AG08396 (cell line): ENCODE measurements at places on chromosomes 7 and 10.
A peak's percentile ranks its signal among the peaks of the same experiment; 100 is the strongest.

- DNase-seq: no peak
Observed at GRCh38 chr10:11261687-11262493, 244.2 kb downstream of the CELF2 start.

GRCh38 chr10:4749271-4749574 lies 76.8 kb upstream of the AKR1E2 start:
- no peak for DNase-seq

DNA sequence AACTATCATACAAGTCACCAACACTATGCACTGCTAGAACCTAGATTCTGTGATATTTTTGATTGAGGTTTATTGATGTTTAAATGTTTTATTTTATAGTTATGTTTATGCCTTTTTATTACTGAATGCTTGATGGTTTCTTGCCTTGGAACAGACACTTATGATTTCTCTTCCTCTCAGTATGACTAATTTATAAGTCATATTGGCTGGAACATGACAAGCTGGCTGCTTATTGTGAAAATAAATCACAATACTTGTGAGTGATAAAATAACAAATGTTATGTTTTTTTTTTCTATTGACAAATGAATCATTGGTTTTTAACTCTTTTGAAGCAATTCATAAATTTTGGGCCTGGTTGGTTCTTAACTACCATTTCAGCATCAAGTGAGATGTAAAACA lies 142.0 kb upstream of the MALRD1 start:
- DNase-seq: no peak

DNA sequence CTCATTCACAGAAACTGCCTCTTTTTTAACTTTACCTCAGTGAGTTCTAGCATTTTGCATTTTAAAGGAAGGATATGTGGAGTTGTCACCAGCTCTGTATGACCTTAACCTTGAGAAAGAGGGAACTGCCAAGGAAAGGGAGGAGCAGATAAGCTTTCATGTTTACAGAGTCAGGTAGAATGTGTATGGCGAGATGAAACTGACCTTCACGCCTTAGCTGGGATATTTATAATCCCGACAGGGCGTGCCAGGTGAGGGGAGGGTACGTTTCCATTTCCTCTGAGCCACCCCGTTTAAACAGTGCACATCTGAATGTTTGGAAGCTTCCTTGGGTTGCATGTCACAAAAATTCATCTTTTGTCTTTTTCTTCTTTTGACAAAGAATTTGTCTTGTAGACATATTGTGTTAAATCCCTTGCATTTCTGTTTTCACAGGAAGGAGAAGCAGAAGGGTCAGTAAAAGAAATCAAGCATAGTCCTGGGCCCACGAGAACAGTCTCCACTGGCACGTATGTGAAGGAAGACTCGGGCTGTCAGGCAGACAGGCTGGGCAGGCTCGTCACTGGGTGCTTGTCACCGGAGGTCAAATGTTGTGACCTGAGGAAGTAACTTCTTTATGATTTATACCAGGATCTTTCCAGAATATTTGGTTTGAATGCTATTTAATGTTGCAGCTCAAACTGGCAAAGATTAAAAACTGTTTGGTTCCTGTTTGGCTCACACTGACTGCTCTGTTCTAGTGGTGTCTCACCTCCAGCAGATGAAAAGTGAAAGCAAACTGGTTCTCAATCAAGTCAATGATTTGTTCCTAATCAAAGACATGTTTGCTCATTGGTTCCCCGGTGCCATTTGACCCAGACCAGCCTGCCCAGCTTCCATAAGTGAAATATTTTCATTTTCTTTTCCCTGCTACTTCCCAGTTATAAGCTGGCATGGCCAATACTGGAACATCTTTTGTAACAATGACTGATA lies 16.2 kb downstream of the OPTN start:
- no peak for DNase-seq

DNA sequence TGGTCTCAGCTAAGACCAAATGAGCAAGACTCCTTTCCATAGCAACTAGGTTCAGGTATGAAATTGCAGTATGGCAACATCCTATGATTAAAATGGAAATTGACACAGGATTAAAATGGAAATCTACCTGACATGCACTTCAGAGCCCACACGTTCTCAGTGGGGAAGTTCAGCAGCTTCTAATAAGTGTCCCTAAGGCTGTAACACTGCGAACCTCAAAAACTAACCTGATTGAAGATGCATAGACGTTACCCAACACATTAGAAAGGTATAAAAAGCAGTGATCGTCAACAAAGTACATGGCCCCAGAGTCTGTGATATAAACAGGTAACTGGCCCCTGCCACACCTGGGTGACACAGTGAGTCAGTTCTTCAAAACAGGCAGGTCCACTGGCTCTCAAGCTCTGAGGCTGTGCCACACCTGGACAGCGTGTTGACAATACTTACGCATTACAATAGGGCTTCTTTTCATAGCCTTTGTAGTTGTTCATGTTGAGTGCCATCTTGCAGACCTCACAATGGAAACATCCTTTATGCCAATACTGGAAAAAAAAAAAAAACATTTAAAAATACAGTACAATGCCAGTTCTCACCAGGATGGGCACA lies 274.9 kb upstream of the NEBL start:
- no peak for DNase-seq

- DNase-seq: peak; percentile 75
Observed at GRCh38 chr7:41916450-41916927, 213.6 kb upstream of the INHBA start.

DNA sequence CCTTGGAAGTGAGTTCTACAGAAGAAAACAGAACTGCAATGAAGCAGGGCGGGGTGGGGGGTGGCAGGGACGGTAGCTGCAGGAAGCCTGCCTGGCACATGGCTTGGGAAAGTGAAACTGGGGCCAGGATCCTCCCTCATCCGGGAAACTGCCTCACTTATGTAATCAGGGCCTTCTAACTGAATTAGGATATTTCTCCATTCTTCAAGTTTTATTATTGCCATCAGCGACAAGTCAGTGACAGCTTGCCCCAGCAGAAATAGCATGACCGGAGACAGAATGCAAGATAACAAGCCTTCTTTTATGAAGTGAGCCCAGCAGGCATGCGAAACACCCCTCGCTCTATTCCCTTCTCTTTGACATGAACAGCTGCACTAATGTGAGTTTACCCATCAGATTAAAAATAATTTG lies 77.5 kb upstream of the CACUL1 start:
- DNase-seq: peak; percentile 57

GRCh38 chr7:14000247-14000646 lies 10.8 kb upstream of the ETV1 start:
- DNase-seq: no peak

DNA sequence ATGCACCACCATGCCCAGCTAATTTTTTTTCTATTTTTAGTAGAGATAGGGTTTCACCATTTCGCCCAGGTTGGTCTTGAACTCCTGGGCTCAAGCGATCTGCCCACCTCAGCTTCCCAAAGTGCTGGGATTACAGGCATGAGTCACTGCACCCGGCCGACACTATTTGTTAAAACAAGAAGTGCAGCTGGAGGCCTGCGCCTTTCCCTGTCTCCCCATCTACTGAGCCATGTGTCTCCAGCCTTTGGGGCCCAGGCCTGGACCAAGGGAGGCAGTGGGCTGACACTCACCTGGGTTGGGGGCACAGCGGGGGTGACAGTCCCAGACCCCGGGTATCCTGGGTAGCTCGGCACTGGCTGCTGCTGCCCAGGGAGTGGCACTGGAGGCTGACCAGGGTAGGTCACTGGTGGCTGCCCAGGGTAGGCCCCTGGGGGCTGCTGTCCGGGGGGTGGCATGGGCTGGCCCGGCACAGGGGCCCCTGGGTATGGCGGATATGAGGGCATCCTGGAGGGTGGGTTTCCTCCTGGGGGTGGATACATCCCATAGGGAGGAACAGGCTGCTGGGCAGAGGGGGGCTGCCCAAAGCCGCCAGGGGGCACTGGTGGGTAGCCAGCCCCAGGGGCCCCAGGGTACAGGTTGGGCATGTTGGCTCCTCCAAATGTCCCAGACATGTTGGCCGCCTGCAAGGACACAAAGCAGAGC lies 36.3 kb downstream of the PLAC9 start:
- no peak for DNase-seq

DNA sequence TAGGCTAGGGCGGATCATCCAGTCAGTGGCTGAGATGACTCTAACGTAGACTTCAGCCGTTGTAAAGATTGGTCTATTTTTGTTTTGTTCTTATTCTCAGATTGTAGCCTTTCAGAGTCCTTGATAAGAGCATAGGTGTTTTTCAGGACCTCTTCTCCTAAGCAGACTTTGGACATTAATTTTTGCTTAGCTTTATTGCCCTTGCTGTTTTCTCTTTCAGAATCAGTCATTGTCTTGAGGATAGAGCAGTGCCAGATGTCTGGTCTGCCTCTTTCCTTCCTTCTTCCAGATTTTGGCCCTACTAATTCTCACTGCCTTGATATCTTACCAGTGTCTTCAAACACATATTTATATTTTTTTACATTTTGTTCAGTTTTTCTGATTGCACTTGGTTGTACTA lies 49.5 kb downstream of the C1GALT1 start:
- no peak for DNase-seq

DNA sequence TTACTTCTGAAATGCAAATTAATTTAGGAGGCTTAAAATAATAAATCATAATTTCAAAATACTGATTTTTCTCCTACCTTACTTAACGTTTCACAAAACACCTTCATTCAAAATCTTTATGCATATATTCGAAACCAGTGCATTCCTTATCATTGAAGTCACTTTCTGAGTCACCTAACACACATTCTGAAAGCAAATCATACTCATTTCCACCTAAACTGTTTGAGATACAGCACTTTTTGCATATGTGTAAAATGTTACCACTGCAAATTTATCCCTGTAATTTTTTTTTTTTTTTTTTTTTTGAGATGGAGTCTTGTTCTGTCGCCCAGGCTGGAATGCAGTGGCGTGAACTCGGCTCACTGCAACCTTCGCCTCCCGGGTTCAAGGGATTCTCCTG lies 15.7 kb downstream of the PPP3CB start:
- DNase-seq: peak; percentile 24

DNA sequence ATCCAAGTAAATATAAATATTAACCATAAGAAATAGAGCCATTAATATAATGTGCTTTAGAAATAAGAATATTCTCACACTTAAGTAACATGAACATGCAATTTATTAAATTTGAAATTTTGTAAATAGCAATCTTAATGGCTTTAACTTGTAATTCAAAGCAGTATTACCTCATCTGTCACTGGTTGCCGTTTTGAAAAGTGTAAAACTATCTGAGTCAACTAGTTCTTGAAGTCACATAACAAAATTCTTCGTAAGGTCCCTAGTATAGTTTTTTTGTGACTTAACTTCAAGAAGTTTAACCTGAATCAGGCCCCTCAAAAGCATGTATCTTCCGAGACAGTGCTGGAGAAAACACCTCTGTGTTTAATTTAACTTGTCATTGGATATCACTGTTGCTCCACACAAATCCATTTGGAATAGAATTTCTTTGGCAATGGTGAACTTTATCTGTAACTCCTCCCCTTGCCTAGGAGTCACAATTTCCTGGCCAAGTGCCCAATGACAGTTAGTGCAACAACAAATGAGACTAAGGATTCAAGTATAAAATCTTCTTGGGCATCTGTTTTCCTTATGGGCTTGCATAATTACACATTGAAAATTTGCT lies 47.1 kb downstream of the NT5C2 start:
- peak; percentile 48 for DNase-seq

DNA sequence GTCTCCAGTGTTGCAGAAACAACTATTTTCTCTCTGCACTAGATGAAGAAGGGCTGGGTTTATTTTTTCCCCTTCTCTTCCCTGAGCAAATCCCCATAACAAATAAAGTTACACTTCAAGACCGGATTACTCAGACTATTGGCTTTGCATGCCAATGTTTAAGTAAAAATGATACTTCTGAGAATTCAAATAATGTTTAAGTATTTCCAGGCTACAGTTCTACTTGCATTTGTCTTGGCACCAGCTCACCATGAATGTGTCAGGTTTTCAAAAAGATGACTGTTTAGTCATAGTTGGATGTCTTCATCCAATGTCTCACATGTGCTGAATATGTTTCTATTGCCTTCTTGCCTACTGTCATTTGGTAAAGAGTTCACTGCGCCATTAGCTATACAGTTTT lies 912.6 kb downstream of the GATA3 start:
- DNase-seq: no peak

DNA sequence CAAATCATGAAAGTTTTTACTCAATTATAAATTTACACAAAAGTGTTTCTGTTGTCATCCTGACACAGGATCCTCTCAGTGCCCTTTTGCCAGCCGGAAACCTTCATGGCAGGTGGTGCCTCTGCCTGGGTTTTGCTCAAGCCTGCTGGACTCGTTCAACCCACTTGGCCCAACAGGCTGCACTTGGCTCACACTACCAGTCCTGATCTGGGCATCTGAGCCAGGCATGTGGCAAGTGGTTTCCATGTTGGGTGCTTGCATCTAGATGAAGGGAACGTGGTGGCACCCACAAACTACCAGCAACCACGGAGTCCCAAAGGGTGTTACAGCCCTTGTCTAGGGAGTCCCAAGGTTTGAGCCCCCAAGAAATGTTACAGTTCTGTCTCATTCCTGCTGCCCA lies 162.3 kb upstream of the CSTF2T start:
- DNase-seq: no peak

GRCh38 chr7:607938-608337 lies 88.3 kb upstream of the PDGFA start:
- no peak for DNase-seq

DNA sequence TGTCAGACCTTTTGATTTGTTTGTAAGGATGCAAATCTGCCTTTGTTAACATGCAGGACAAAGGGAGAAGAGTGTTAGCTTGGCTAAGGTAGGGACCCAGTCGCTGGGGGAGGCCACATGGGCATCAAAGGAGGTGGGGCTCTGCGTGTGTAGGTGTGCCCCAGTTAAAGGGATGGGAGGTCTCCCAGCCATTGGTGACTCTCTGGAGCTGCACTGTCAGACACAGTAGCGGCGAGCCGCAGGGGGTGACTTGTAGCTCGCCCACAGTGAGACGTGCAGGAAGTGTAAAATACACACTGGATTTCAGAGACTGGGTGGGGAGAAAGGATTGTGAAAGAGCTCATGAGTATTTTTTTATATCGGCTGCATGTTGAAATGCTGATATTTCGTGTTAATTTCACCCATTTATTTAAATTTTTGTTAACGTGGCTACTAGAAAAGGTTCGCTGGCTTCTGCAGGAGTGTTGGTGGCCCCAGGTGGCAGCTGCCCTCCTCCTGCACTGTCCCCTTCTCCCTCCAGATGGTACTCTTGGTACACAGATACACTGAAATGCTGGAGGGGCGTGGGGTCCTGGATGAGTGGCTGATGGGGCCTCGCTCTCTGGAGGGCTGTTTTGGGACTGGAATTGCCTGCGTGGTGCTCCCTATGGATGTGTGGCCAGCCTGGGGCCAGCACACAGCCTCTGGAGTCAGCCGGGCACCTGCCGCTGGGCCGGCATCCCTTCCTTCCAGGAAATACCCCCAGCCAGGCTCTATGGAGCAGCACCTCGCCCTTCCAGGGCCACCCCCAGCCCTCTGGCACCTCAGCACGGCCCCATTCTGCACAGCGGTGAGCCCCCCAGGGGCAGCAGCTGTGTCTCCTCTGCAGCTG lies 59.2 kb downstream of the LHPP start:
- no peak for DNase-seq

- peak; percentile 90 for DNase-seq
Observed at GRCh38 chr10:128210215-128211063, 84.2 kb upstream of the MKI67 start.

GRCh38 chr7:90625051-90625450 lies 28.9 kb downstream of the CDK14 start:
- no peak for DNase-seq

- no peak for DNase-seq
Observed at GRCh38 chr7:50495746-50496145, 45.6 kb upstream of the FIGNL1 start.
